ENCODE measurements at places on chromosomes 4 and X.
A peak's percentile ranks its signal among the peaks of the same experiment; 100 is the strongest.

DNA sequence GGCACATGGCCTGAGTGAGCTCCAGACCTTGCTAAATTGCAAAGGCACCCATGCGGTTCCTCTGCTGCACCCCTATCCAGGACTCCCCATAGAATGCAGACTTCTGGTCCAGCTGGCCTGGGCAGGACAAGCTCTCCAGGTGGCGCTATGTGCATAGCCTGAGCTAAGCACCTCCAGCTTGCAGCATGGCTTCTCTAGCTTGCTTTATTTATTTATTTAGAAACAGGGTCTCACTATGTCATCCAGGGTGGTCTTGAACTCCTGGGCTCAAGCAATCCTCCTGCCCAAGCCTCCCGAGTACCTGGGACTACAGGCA is 5.5 kb upstream of the WFS1 start:
- DNase-seq, result peak; percentile 2

- no peak for DNase-seq
These were observed 22.0 kb downstream of the NBDY start for GRCh38 chrX:56751071-56751470.

DNA sequence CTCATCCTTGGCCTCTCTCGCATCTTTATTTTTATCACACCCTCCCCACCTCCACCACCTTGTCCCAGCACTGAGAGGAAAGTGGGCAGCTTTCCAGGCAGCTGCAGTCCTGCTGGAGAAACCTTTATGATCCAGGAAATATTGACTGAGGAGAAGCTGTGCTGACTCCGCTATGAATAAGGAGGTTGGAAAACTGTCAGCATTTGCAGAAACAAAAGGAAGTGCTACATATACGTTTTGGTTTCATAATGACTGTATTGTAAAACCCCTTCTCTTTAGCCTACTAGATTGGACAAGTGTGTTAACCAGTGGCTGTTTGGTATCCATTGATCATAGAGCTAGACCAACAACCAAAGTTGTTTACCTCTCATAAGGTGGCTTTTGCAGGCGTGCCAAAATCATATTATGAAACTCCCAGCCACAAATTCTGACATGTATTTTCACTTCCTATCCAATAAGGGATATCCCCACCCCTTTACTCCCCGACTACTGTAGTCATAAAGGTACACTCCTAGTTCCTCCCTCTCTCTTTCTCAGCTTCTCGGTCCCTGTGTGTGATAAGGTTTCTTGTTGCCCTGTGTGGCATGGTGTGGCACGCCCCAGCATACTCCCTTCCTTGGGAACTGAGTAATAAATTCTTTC is 88.4 kb downstream of the GPR143 start:
- no peak for DNase-seq

DNA sequence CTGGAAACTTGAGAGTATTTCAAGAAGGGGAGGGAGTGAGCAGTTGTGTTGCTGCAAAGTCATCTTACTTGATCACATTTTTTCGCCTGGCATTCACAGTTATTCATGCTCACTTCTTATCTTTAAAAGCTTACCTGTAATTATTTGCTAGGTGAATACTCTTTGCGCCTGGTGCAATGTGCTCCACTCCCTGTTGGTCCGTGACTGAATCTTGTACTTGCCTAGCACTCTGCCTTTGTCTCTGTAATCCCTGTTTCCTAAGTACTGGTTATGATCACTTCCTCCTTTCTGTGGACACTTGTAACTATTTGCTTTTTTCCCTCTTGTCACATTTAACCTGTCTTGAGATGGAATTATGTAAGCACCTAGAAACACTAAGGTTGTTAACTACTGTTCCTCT is 5.8 kb downstream of the BMP2K start:
- no peak for DNase-seq

DNA sequence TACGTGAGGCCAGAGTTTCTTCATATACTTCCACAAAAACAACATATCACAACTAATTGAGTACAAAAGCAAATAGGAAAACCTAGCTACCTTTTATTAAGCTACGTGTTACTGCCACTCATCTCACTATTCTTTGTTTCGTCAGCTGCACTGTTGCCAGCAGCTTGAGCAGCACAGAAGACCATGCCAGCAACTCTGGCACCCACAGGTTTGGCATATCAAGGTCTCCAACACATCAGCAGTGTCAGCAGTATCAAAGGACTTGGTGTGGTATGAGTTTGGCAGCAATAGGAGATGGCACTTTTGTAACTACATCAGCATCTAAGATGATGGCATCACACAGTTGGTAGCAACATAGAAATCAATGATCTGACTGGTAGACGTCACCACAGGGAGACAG is 30.7 kb downstream of the CDKL2 start:
- no peak for DNase-seq

- peak; percentile 37 for DNase-seq
These were observed 58.5 kb downstream of the TSC22D3 start for GRCh38 chrX:107716816-107717700.

DNA sequence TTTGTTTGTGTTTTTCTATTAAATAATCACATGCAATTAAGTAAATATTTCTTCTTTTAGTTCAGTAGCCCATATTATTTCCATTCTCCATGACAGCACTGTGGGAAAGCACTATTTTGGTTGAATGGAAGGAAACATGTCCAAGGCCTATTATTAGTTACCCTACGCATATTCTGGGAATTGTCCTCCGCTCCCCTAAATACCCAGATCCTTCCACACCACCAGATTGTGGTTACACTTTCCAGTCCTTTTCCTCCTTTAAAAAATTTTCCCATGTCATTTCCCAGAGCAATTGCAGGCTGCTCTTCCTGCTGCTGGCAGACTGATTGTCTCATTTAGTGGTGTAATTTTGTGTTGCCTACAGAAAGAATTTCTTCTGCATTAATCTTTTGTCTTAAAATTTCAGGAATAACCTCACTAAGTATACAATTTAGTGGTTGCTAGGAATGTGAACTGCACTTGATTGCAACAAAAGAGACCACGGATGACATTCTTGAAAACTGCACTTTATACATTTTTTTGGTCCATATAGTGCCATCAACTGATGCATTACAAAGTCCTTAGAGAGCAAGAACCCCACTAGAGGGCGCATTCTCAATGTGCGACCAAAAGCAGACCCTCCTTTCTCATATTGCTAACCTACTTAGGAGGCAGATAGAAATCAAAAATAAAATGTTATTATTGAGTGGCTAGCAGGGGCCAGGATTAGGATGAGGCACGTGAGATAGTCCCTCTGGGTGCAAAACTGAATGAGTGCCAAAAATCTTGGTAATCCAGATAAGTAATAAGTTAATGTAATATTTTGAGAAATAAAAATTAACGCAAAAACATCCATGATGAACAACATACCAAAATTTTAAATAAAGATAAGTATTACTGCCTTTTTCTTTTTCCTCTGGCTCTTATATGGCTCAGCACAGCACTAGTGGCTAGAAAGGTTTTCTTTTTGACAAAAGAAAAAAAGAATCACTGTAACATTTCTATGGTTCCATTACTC is 98.8 kb upstream of the IQCM start:
- DNase-seq, result peak; percentile 28

DNA sequence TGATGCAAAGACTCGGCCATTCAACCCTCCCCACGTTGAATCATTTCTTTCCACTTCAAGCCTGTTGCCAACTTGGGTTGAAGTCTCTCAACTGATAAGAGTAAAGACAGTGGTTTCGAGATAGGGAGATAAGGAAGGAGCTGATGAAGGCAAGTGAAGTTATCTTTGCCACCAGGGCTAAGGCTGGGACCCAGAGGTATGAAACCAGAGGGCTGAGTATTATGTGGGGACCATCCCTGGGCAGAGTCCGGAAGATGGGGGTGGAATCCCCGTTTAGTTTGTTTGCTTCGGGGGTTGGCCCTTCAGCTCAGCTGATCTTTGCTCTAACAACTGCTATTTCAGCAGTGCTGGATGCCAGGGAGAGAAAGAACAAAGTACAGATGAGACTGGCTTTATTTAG is 2.3 kb upstream of the XPNPEP2 start:
- no peak for DNase-seq

DNA sequence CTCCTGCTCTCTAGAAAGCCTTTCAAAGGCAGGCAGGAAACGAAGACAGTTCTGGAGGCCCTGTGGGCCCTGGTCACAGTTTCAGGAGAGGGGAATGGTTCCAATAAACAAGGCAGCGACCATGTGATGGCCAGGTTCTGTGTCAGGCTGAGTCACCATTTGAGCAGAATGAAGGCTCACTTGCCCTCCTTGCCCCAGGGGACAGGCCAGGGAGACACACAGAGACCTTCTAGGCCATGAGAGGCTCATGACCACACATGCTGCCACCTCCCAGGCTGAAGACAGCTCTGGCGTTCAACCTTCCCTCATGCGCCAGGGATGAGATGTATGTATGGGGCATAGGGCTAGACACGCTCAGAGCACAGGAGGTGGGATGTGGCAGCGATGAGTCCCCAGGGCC is 22.9 kb upstream of the TRIM2 start:
- DNase-seq, result no peak

DNA sequence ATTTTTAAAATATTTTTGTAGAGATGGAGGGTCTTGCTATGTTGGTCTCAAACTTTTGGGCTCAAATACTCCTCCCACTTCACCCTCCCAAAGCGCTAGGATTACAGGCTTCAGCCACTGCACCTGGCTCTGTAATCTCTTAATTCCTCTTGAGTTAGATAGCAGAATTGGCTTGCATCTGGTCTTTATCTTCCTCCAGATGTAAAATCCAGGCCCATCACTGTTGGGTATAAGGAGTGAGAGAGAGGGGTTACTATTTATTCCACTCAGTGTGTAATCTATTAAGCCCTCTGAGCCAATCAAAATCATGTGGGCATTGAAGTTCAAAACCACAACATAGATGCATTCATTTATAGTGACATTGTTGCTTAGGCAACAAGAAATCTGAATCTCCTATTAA is 33.9 kb downstream of the ANK2 start:
- DNase-seq, result no peak

- DNase-seq, result no peak
These were observed 103.0 kb downstream of the SNCA start for GRCh38 chr4:89733946-89734345.

GRCh38 chr4:145044341-145044740 is 53.7 kb downstream of the ANAPC10 start:
- DNase-seq, result no peak

GRCh38 chr4:10506077-10506476 is 48.9 kb upstream of the ZNF518B start:
- no peak for DNase-seq

DNA sequence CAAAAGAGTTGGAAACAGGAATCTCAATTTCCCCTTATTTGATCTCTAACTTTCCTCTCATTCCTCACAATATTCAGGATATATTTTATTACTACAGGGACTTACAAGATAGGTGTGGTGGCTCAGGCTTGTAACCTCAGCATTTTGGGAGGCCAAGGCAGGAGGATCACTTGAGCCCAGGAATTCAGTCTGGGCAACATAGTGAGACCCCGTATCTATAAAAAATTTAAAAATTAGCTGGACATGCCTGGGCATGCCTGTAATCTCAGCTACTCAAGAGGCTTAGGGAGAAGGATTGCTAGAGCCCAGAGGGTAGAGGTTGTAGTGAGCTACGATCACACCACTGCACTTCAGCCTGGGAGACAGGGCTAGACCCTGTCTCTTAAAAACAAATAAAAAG is 200.4 kb downstream of the CAMK2D start:
- no peak for DNase-seq

- DNase-seq, result no peak
These were observed 35.7 kb downstream of the TBL1X start for GRCh38 chrX:9500584-9500983.

DNA sequence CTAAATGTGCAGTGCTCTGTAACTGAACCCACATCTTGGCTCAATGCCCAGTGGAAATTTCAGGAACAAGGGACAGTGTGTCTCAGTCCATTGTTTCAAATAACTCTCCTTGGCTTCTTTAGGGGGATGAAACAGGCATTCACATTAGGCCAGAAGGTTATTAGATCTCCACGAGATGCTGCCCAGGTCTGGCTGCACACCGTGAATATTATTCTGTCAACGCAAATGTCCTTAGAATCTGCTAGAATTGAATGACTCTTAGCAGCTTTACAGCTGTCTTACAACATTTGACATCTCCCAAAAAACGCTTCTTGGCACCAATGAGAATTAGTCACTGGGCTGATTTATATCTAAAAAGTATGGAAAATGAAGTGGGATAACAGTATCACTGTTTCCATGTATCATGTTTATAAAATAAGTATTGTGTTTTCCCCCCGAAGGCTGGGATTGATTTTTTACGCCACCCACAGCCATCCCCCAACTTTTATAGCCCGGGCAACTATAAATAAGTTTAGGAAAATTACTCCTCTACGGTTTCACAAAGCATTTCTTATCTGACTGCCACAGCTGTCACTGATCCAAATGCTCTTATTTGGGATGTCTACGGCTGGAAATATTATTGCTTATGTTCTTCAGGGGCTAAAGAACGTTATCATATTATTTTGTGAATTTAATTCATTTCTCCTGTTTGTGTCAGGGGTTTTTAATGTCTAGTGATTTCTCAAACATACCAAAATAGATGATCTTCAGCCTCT is 559.7 kb upstream of the FAT1 start:
- no peak for DNase-seq

GRCh38 chr4:121978172-121978516 is 26.3 kb upstream of the TRPC3 start:
- no peak for DNase-seq

GRCh38 chr4:60652933-60653332 is 547.2 kb upstream of the ADGRL3 start:
- DNase-seq, result no peak

DNA sequence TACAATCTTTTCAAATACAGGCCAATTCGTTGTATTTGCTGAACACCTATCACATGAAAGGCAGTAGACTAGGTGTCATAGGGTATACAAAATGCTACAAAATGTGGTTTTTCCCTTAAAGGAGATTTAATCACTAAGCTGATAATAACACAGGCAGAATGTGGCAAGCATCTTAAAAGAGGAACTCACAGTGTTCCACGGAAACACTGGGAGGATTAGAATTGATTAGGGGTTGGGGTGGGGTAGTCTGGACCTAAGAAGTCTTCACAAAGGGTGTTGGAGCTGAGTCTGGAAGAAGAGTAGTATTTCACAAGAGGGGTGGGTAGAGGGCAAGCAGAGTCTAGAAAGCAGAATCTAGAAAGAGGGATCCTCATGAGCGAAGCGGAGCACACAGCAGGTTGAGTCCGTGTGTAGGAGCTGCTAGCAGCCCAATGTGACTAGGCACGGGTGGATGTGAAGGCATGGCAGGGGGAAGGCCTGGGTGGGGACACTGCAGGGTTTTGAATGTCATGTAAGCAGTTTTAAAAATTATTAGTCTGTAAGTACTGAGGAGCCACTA is 123.6 kb downstream of the MGST2 start:
- DNase-seq, result no peak

DNA sequence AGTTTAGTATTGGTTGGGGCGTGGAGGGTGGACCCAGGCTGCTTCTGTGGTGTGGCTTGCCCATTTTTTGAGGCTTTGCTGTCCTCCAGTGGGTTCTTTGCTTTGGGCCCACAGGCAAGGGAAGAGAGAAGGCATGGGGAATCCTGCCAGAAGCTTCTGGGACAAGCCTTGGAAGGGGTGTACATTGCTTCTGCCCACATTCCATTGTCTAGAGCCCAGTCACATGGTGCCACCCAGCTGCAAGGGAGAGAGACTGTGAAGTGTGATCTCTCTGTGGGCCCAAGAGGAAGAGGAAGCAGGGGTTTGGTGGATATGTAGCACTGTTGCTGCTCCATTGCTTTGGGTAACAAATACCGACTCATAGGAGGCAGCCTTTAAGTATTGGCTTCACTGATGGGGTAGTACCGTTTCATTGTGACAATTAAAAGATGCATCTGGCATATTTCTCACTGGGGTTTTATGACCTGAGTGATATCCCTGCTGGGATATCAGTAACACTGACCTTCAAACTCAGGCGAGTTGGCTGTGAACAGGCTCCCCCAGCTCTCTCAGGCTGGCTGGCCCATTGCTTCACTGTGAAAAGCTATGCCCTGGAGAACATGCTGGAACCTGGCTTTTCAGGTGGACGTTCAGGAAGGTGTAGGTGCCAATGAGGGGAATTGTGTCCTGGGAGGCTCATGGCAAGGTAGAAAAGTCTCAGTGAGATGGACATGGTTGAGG is 85.9 kb downstream of the CLDN34 start:
- DNase-seq, result no peak

All from AG09309 (cell line).